ENCODE measurements at places on chromosomes 2 and 18.

DNA sequence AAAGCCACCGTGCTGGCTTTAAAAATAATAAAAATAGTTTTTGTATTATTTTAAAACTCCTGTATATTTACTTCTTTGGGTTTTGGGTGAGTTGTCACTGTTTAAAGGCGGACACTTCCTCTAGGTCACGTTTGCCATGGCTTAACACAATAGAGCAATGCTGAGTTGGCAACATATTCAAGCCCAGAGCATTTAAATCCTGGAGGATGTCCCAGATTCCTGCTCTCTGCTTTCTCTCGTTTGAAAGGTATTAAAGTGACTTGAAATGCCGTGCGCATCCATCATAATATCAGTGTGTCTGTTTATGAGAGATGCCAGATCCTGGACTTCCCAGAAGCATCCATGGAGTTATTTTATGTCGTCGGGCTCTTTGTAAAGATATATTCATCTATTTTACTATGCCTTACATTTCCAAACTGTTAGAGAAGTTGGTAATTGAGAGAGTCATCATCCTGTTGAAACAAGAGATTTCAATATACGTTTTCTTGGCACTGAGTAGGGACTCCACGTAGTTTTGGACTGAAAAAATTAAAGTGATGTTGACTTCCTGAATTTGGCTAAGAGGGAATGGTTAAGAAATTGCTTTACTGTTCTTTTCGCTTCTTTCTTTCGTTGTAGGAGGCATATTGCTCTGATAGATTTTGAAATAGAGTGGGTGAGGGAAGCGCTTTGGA, 150.6 kb downstream of the ZNF236 start:
- no peak for DNase-seq

GRCh38 chr2:237429753-237430152, 15.8 kb upstream of the COL6A3 start:
- DNase-seq, result no peak

DNA sequence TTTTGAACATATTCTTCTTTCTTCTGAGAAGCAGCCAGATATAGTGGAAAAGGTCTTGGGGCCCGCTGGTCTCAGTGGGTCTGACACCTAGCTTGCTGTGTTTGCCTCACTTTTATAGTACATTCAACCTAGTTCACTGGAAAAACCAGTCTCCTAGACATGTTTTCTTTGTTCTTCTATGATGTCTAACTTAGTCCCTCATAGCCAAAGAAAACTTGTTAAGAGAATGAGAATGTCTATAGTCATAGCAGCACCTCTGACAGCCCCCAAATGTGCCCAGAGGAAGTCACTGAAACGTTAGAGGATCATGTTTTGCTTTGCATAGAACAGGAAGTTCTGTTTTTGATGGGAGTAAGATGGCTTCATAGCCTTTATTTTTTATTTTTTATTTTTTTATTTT, 40.3 kb downstream of the TNFRSF11A start:
- DNase-seq, result no peak

GRCh38 chr18:231563-231962, 36.3 kb downstream of the THOC1 start:
- DNase-seq, result no peak
